ENCODE measurements at places on chromosomes 16 and 17. TPM values are rescaled to one million over a fixed set of nuclear protein-coding genes. Genes with fewer than 3 reads are reported as not detected.

NEUROD2 gene
- total RNA-seq: not detected

KRTAP3-1 gene
- not detected for total RNA-seq

RASD1 gene
- 8.1 TPM for total RNA-seq

C16orf96 gene
- total RNA-seq: 0.09 TPM

GPR142 gene
- not detected for total RNA-seq

NPIPA8 gene
- total RNA-seq: 1.5 TPM

DNAH17 gene
- total RNA-seq: not detected

OR2C1 gene
- not detected for total RNA-seq

SGF29 gene
- 14.9 TPM for total RNA-seq

ARMC7 gene
- 3.0 TPM for total RNA-seq

DYNLRB2 gene
- total RNA-seq: not detected

ADAP2 gene
- not detected for total RNA-seq

TMEM204 gene
- 18.1 TPM for total RNA-seq

NSRP1 gene
- 6.5 TPM for total RNA-seq

EPN3 gene
- total RNA-seq: 0.51 TPM

ABCC3 gene
- 13.9 TPM for total RNA-seq

MILR1 gene
- 3.0 TPM for total RNA-seq

ALOX15 gene
- 10.5 TPM for total RNA-seq

NFATC3 gene
- total RNA-seq: 19.1 TPM

TP53TG3 gene
- not detected for total RNA-seq

CUEDC1 gene
- 21.6 TPM for total RNA-seq

KRTAP9-2 gene
- total RNA-seq: not detected

CHST4 gene
- not detected for total RNA-seq

CLEC3A gene
- total RNA-seq: not detected

C17orf107 gene
- 5.4 TPM for total RNA-seq

MEOX1 gene
- not detected for total RNA-seq

RND2 gene
- 0.26 TPM for total RNA-seq

KREMEN2 gene
- 0.23 TPM for total RNA-seq

Measured in pericardium fibroblast (primary cell).